Stimulated activated CD4-positive, alpha-beta T cell treated with anti-CD3 and anti-CD28 coated beads, Interleukin-1b, Interleukin-23, amount 100 ng/mL, for 1 hour (primary cell): ENCODE measurements at places on chromosomes 11 and 22.

GRCh38 chr22:18078329-18079041, 695 bp downstream of the PEX26 start:
- peak; percentile 10 for DNase-seq

GRCh38 chr22:16955678-16956210, 52.3 kb downstream of the GAB4 start:
- no peak for DNase-seq

DNA sequence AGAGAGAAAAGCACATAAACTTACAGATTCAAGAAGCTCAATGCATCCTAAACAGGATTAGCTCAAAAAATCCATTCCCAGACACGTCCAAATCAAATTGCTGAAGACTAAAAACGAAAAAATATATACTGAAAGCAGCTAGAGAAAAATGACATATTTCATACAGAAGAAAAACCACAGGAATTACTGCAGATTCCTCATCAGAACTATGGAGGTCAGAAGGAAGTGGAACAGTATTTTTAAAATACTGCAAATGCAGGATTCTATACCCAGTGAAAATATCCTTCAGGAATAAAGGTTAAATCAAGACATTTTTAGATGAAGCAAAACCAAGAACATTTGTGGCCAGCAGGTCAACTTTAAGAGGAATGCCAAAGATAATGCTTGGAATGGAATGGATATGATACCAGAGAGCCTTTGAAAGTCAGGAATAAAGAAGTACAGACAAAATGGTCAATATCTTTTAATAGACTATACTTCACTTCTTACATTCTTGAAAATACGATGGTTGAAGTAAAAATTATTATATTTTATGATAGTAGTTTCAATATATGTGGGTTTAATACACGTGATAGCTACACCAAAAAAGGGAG, 352.9 kb downstream of the CTTN start:
- no peak for DNase-seq

DNA sequence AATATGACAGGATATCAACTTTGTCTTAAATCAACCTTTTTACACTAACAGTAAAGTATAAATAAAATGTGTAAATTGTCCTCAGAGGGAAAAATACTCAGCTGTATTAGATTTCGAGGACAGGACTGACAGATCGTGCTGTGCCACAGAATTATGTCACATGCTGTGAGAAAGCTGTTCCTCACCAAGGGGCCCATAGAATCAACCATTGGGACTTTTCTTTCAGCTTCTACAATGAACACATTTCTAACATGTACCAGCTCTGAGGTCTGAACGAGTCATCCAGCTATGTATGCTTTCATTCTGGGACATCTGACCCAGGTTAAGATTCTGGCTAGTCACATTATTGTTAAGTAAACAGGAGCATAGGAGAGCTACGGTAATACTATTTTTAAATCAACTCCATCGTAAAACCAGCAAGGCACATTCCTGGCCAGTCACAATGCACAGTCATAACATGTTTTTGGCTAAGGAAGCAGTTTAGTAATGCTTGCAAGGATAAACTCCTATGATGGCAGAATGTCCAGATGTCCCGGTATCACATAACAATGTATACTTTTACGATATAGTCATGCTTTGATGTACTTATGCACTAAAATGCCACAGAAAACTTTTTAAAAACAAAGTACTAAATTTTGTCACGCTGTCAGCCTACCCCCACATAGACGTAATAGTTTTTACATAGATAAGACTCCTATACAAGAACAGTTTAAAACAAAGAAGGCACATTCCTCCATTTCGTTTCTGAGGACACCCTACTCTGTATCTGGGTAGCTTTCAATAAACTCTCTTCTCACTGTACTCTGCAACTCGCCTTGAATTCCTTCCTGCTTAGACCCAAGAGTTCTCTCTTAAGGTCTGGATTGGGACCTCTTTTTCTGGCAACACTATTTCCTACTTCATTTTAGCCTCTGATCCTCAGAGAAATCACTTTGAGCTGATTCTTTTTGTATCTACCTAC, 27.4 kb downstream of the ZNF214 start:
- no peak for DNase-seq

DNA sequence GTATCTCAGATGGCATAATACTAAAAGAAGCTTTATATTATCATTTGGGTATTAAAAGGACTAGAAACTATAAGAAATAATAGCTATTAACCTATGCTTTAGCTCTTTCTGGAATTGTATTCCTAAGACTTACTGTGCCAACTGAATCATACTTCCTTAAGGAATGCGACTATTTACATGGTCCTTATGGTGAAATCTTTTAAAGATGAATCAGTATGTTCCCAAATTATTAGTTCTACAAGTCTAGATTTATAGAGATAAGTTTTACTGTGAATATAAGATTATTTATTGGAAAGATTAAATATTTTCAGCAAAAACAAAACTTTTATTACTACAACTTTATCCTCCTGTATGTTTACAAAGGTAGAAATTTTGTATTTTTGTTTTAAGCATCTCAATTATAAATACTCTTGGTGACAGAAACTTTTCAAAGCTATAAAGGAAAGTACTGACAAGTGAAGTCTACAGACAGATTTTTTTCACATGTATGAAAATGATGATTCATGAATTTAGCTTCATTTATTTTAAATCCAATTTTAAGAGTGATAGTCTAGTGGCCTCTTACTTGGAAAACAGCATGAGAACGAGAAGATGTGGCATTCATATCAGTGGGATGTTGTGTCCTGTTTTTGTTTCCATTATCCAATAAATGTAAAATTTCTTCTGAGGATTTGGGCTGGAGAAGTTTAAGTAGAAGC, 17.8 kb downstream of the KIF18A start:
- no peak for DNase-seq

GRCh38 chr11:116835791-116836631, 1.4 kb downstream of the APOA1 start:
- peak; percentile 53 for DNase-seq

DNA sequence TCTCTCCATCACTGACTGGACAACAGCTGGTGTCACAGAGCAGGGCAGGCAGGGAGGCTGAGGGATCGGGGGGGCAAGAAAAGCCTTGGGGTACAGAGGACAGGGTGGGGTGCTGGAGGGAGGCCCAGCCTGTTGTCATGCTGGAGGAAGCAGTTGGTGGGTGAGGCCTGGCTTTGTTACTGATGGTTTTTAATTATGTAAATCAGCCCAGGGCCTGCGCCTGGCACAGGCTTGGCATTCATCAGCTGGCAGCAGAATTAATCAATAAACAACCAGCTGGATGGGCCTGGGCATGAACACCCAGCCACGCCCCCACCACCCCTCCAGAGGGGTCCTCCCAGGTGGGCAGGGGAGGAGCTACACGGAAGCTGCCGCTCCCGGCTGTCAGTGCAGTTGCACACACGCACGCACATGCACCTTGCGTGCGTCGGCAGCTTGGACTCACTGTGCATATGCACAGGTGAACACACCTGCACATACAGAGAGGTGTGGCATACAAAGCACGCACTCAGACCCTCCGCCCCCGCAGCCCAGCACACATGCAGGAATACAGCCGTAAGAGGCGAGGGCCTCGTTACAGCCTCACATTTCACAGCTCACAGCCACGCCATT, 21.3 kb upstream of the ELFN2 start:
- DNase-seq = no peak

DNA sequence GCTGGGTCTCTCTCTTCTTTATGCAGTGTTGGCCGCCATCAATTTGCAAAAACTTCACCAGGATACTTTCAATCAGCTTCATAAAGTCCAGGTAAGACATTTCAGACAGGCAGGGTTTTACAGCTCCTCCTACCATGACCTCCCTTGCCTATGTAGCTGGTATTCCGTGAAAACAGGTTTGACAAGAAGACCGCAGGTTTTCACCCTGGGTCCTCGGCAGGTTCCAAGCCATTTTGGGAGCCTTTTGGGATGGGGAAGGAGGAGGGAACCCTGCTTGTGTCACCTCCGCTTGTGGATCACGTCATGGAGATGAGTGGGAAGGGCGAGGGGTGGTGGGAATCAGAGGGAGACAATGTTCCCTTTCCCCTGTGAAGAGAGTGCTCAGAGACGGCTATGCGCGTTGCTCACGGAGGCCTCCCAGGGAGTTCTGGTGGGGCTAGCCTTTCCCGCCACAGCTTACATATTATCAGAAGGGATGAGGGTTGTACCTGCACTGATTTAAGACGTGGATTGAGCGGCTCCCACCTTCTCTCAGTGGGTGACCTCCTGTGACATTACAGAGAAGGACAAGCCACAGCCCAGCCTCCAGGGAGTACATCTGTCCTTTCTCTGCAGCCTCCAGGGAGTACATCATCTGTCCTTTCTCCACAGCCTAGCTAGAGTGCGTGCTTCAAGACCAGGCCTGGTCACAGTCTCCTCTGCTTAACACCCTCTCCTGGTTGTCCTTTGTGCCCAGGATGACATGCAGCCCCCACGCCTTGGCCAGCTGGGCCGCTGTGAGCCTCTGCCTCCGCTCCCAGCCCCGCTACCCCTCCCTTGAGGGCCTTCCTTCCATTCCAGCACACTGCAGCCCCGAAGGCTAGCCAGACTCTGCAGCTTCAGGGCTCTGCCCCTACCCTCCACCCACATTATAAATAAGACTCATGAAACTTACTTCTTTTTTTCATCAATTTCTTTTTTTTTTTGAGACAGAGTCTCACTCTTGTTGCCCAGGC, 17.2 kb downstream of the GLB1L3 start:
- no peak for DNase-seq

GRCh38 chr11:85752201-85752889, 58.6 kb downstream of the SYTL2 start:
- no peak for DNase-seq

DNA sequence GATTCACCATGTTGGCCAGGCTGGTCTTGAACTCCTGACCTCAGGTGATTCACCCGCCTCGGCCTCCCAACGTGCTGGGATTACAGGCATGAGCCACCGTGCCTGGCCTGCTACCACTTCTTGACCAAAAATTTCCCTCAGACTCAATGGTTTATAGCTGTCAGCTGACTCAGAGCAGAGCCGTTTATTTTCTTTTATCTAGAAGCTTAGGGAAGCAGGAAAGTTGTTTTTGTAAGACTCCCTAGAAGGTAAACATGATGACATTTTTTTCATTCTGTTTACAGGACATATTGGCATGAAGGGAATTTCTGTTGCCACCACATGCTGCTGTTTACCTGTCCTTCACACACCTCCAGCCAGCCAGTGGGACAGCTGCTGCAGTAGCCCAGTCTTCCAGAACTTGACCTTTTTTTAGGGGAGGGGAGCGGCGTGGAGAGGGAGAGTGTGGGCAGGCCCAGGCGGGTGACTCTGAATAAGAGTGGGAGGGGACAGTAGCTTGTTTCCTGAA, 56.1 kb upstream of the PTPRJ start:
- no peak for DNase-seq

- no peak for DNase-seq
Measured at GRCh38 chr11:114154271-114155047, 94.9 kb downstream of the ZBTB16 start.

GRCh38 chr11:116855413-116855812, 18.0 kb upstream of the APOA1 start:
- DNase-seq = no peak

DNA sequence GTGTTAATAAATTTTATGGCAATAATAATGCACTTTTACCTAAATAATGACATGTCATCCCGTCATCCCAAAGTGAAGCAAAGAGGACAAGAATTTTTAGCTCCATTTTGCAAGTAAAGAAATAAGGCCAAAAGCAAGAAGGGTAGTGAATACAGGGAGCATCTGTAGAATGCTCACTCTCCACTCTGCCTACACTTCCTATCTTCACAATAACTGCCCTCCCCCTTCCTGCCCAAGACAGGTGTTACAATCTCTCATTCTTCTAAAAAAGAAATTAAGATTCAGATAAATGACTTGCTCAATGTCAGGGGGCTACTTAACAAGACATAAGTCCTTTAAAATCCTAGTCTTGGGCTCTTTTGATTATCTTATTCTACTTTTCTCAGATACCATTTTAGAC, 8.9 kb downstream of the RDX start:
- DNase-seq = no peak

DNA sequence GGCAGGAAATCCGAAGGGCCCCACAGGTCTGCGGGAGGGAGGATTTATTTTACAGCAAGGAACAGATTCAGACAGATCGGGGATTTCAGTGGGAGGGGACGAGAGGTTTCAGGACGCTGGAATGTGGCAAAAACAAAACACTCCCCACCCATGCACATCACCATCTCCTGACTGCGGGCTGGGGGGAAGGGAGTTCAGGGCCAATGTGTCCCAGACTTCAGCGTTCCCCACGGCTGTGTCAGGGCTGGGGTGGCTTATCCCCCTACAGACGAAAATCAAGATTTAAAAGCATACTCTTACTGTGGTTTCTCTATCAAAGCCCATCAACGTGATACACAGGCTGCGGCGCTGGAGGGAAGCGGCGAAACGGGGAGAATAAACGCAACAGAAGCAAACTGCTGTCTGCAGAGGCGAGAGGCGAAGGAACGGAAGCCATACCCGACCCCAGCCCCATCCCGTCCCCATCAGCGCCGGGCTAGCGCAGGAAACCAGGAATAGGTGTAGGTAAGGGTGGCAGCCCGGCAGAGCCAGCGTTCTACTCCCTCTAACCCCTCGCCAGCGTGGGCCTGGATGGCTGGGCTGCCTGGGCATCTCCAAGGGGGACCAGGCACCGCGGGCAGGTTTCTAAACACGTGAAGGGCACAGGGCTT, 2.7 kb downstream of the TENM4 start:
- no peak for DNase-seq

GRCh38 chr22:50209893-50210292, 9.1 kb downstream of the SELENOO start:
- DNase-seq = peak; percentile 52

- DNase-seq = no peak
Measured at GRCh38 chr22:47300698-47301405, 538.4 kb downstream of the TBC1D22A start.

DNA sequence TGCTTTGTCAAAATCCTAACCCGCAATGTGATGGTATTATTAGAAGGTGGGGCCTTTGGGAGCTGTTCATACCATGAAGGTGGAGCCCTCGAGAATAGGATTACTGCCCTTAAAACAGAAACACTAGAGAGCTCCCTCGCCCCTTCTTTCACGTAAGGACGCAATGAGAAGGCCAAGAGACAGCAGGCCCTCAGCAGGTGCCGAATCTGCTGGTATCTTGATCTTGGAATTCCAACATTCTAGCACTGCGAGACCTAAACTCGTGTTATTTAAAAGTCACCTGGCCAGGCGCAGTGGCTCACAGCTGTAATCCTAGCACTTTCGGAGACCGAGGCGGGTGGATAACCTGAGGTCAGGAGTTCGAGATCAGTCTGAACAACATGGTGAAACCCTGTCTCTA, 33.1 kb downstream of the LARGE1 start:
- no peak for DNase-seq

GRCh38 chr11:78583889-78584288, 9.2 kb upstream of the NARS2 start:
- DNase-seq = no peak

- DNase-seq = no peak
Measured at GRCh38 chr11:48020092-48020755, 39.9 kb downstream of the PTPRJ start.

GRCh38 chr11:26947379-26947844, 46.5 kb upstream of the FIBIN start:
- DNase-seq = no peak

- no peak for DNase-seq
Measured at GRCh38 chr11:115710426-115710825, 206.2 kb upstream of the CADM1 start.

- no peak for DNase-seq
Measured at GRCh38 chr22:44482776-44483175, 15.3 kb downstream of the RTL6 start.
